ENCODE measurements at places on chromosomes 2 and 18. TPM values are rescaled to one million over a fixed set of nuclear protein-coding genes. Genes with fewer than 3 reads are reported as not detected.

DNA sequence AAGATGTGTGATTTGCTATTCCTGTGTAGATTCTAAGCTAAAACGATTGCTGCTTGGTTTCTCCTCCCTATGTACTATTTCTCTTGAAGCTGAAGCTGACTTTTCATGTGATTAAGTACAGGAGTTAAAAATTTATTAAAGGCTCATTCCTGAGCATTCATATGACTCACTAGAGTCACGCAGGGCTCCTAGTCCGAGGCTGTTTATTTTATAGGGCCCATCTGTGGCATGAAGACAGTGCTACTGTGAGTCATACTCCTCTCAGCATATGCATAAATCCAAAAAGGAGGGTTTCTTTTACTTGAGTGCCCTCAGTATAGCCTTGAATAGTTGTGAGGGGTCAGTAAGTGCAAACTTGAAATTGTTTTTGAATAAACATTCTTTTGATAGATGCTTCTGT lies 378.8 kb downstream of the PTPRM start:
- H3K27ac ChIP-seq = peak overlapping the region; percentile 76
- no peaks in the 10 kb centered on the region for H3K27me3 ChIP-seq
- DNase-seq = peak; percentile 69
- peaks cover 35% of the 10 kb centered on the region for H3K4me1 ChIP-seq

CNGA3 gene
- 5.8 TPM for total RNA-seq

DNA sequence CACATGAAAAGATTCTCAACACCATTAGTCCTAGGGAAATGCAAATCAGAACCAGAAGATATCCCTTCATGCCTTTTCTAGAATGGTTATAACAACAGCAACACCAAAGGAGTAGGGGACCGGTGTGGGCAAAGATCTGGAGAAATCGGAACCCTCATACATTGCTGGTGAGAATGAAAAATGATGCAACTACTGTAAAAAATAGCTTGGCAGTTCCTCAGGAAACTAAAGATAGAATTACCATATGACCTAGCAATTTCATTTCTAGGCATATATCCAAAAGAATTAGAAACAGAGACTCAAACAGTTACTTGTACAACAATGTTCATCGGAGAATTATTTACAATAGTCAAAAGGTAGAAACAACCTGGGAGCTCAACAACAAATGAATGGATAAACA lies 29.2 kb upstream of the CDH7 start:
- no peaks in the 10 kb centered on the region for H3K4me1 ChIP-seq
- H3K27me3 ChIP-seq = no peaks in the 10 kb centered on the region
- H3K36me3 ChIP-seq = no peaks in the 10 kb centered on the region
- H3K4me3 ChIP-seq = no peak overlapping the region

GRCh38 chr2:208077276-208077675 lies 47.0 kb downstream of the CRYGD start:
- no peak overlapping the region for H3K27ac ChIP-seq
- H3K4me1 ChIP-seq = no peaks in the 10 kb centered on the region
- no peaks in the 10 kb centered on the region for H3K36me3 ChIP-seq
- H3K27me3 ChIP-seq = no peaks in the 10 kb centered on the region

DNA sequence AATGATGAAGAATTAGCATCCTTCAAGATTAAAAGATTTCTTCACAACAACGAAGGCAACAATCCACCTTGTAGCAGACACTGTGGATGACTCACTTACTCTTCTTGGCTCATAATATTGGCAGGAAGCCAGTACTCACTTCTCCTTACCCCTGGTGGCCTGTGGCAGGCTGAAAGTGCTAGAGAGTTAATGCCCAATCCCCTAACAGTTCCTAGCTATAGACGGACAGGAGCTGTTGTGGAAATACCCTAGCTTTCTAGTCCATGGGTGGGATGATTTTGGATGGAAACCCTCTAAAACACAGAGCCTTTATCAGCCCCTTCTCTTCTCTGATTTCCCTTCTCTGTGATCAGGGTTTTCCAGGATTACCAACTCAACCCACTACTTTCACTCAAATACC lies 128.6 kb upstream of the NYAP2 start:
- H3K4me3 ChIP-seq = no peak overlapping the region
- H3K27me3 ChIP-seq = no peaks in the 10 kb centered on the region
- no peaks in the 10 kb centered on the region for H3K36me3 ChIP-seq
- H3K4me1 ChIP-seq = no peaks in the 10 kb centered on the region
- H3K27ac ChIP-seq = no peak overlapping the region
- DNase-seq = no peak

DNA sequence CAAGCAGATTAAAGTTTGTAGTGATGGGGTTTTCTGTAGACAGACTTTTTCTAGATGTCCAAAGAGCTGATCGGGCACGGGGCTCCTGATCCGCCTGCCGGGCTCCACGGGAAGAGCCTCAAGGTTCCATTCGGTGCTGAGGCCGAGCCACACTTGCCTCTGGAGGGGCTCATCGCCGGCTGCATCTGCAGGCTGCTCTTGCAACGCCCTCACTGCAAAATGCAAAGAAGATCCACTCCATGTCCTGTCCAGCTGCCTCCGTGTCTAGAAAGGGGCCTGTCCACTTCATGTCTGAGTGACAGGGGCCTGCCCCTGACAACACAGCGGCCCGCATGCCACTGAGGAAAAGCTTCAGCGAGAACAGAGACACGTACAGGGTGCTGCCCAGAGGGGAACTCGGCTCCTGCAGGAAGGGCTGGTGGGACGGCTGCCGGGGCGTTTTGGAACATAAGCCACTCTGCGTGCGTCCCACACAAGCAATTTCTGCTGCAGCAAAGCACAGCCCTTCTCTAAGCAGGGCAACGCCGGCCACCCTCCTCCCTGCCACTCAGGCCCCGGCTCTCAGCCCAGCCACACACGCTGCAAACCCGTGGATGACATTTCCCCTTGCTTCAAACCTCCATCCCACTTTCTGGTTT lies 53.6 kb upstream of the CTDP1 start:
- no peak overlapping the region for H3K4me3 ChIP-seq
- no peaks in the 10 kb centered on the region for H3K27me3 ChIP-seq
- H3K27ac ChIP-seq = no peak overlapping the region

PHLPP1 gene
- 8.3 TPM for total RNA-seq
